ENCODE measurements at places on chromosomes 7 and 10.

- DNase-seq = peak; percentile 10
These were observed 56.4 kb upstream of the ECHDC3 start for GRCh38 chr10:11685787-11686218.

DNA sequence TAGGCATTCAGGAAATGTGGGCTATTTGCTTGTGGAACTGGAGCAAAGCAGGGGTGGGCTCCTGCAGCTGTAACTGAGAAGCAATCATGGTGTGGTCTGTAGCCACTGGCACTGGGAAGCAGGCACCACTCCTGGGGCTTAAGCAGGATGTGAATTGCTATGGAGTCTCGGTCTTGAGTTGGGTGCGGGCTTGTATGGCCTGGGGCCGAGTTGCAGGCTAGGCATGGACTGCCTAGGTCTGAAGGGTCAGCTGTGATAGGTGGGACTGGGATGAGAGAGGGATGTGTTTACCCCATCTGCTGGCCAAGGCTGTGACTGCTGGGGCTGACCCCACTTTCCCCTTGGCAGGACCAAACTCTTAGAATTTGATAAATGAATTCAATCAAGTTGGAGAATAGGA lies 43.0 kb downstream of the ADCY1 start:
- DNase-seq = no peak

GRCh38 chr7:157401567-157402387 lies 65.0 kb downstream of the DNAJB6 start:
- DNase-seq = no peak

DNA sequence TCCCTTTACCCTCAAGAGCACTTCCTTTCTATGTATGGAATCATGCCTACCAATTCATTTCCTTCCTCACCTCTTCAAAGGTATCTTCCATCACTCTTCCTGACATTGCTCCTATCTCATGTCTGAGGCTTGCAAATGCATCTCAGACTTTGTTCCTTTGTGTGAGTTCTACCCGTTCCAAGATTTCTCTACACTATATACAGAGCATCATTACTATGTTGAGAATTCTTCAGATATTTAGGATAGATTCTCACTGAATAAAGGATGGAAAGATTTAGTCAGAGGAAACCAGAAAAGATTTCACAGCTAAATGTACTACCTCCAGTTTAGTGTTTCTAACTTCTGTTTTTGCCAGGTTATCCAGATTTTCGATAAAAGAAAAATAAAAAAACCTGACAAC lies 462.7 kb downstream of the PHTF2 start:
- no peak for DNase-seq

GRCh38 chr10:116590590-116591444 lies at the start of gene PNLIPRP1:
Gene PNLIPRP1 (plus strand): TSS chr10:116590959. CDS start chr10:116591130, 171 bp downstream.
- DNase-seq = no peak

- DNase-seq = no peak
These were observed 91.4 kb downstream of the TPST1 start for GRCh38 chr7:66296557-66296956.

DNA sequence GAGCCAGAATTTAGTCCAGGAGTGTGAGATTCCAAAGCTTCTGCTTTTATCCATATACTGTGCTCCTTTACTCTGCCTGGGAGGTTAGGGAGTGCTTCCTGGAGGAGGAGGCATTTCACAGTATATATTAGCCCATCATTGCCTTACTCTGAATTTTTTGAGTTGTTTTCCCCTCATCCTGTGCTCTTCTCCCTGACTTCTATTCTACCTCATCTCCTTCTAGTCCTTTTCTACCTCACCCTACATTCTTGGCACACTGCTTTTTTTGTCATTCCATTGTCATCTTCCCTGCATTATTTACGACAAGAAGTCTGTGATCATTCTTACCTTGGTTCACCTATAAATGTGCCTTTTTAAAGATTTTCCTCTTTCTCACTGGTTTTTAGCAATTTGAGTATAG lies 21.3 kb downstream of the STK17A start:
- no peak for DNase-seq

- no peak for DNase-seq
These were observed 3.1 kb upstream of the KIAA1217 start for GRCh38 chr10:24205821-24206220.

GRCh38 chr7:17528636-17529035 lies 230.2 kb downstream of the AHR start:
- DNase-seq = no peak

DNA sequence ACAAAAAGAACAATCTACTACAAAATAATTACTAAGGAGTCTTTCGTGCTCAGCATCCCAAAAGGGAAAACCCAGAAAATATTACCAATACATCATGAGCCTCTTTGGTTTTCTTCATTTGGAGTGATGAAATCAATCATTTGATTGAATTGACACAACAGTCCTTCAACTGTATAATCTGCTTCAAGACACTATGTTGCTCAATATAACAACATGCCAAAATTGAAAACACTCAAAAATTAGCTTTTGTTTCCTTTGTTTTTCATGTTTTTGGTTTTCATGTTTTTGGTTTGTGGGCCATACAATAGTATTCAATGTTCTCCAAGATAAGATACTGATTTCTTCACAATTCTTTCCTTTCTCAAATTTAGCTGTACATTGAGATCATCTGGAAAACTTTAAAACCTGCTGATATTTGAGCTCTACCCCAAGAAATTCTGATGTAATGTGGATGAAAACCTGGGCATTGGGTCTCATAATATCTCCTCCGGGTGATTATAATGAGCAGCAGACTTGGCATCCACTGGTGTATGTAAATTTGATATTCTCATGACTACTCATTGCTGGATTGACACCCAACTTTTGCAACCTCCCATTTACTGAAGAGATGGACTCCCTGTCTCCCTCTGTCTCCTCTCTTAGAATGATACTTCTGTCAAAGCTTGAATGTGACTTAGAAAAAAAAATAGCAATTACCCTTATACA lies 4.6 kb downstream of the SOSTDC1 start:
- DNase-seq = no peak

GRCh38 chr10:83649471-83649870 lies 489.8 kb upstream of the GHITM start:
- DNase-seq = no peak

- DNase-seq = no peak
These were observed 65.9 kb upstream of the KCND2 start for GRCh38 chr7:120207037-120207436.

DNA sequence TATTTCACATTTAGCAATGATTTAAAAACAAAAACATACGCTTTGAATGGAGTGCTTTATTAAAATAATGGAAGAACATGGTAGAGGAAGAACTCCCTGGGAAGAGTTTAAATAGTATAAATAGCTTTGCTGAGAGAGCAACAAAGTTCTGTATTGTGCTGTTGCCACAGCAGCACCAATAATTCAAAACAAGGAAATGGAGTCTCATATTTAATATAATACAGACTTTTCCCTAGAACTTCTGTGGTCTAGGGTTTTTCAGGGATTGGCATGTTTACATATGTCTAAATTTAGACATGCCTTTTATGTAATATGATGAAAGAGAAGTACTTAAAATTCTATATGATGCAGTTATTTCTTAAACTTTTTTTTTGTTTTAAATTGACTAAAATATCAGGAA lies 217.2 kb upstream of the HDAC9 start:
- DNase-seq = no peak

- no peak for DNase-seq
These were observed 169.8 kb downstream of the SGMS1 start for GRCh38 chr10:50453940-50454339.

DNA sequence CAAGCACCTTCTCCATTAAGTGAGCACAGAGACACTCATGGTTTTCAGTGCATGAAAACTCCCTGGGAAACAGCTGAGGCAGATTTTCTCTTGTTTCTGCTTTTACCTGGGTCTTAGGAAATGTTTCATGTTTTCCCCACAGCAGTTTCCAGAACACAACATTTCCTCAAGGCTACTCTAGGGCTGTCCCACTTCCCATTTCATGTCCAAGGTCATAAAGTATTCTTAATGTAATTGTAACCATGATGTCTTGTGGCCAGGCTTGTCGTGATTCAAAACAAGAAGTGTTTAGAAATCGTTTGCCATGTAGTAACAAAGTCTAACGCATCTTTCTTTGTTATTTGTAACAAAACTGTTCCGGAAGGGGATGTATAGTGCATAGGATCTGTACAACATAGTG lies 83.8 kb upstream of the NRP1 start:
- DNase-seq = no peak

DNA sequence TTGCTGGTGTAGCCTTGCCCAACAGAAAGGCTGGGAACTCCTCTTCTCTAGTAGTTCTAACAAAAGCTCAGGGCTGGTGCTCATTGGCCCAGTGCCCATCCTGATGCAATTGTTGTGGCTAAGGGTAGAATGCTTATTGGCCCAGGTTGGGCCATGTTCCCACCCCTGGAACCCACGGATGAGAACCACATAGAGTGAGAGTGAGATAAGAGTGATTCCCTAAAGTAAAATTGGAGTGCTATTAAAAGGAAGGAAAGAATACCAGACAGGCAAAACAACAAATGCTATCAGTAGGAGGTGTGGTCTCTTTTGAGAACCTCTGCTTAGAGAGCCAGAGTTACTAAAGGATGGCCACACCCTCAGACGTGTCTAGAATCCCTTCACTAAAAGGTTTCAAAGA lies 49.2 kb downstream of the LGI1 start:
- no peak for DNase-seq

DNA sequence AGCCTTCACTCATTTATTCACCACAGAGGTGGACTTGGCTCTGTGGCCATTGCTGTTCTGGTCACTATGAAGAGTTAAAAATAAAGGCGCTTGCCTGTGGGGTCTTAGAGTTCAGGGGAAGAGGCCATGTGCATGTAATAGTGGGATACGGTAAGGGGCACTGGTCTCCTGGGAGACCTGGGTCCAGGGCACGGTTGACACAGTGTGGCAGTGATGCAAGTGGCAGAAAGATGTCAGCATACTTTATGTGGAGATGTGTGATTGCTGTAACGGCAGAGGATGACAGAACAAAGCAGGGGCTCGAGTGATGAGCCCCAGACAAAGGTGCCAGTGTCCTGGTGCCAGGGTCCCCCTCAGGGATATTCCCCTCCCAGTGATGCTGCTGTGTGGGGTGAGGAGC lies 8.6 kb downstream of the ZSCAN25 start:
- DNase-seq = no peak

DNA sequence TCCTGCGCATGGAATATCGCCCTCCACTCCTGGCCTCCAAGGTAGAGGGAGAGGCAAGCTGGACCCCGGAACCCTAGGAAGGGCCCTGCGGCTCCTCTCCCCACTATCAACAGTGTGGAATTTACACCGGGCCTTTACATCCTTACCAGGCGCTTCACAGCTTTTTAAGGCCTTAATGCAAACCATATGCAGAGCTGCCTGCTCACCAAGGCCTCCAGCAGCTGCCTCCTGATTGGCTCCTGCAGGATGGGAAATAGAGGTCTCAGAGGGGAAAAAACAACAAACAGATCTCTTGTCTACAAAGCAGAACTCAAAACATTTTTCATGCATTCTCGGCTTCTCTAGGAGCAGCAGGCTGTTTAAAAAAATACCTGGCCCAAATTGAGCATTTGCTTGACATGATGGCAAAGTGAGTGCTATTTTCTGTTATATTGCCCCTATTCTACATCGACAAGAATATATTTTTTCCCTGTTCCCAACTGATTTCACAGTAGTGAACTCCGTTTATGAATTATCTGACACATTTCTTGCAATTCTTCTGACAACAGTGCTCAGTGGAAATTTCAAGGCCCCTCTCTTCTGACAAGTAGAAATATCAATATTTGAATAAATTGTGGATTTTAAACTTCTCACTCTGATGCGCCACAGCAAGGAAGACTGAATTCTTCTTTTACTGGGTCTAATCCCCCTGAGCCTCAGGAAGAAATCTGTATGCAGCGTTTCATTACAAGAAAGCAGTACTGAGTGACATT lies 51.7 kb downstream of the EBF3 start:
- DNase-seq = no peak

- no peak for DNase-seq
These were observed 2.8 kb downstream of the RSBN1L start for GRCh38 chr7:77699056-77699455.

GRCh38 chr7:13307040-13307439 lies 619.6 kb downstream of the ARL4A start:
- DNase-seq = no peak

GRCh38 chr7:122301858-122302760 lies 2.4 kb downstream of the FEZF1 start:
- DNase-seq = no peak

- no peak for DNase-seq
These were observed 32.1 kb downstream of the ADCYAP1R1 start for GRCh38 chr7:31084226-31084625.

- DNase-seq = no peak
These were observed 399.2 kb upstream of the MKI67 start for GRCh38 chr10:128525444-128525843.

DNA sequence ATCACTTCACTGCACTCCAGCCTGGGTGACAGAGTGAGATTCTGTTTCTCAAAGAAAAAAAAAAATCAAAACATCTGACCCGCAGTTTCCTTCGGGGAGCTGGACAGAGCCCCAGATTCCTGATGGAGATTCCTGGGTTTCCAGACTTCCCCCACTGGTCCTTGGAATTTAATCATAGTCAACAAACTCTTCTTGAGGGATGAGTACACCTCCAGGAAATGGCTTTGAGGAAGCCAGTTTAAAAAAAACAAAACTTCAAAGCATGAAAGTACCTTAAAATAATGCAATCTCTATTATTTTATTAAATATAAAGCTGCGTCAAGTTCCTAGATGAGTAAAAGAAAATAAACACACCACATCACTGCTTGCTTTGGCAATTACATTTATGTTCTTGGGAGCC lies 1.2 kb upstream of the MAD1L1 start:
- DNase-seq = no peak

- DNase-seq = no peak
These were observed 289.4 kb downstream of the PLXNA4 start for GRCh38 chr7:132286836-132287235.

DNA sequence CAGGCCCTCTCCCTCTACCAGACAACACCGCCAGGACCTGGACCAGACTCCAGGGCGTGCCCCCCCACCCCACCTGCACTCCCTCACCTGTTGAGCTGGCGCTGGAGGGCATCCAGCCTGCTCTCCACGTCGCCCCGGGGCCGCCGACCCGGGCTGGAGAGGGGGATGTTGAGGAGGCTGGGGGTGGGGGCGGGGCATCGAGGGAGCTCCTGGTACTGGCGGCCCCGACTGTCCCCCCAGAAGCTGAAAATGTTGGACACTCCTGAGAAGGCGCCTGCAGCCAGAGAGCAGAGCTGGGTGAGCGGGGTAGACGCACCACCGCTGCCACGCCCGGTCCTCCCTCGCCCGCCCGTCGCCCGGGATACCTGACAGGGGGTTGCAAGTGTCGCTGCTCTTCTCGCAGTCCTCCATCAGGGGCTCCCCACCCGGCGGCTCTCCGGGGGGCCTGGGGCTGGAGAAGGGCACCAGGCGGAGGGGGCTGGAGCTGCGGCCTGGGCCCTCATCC lies 30.8 kb downstream of the KCNH2 start:
- no peak for DNase-seq

- DNase-seq = no peak
These were observed 93.0 kb downstream of the EBF3 start for GRCh38 chr10:129870961-129871621.

DNA sequence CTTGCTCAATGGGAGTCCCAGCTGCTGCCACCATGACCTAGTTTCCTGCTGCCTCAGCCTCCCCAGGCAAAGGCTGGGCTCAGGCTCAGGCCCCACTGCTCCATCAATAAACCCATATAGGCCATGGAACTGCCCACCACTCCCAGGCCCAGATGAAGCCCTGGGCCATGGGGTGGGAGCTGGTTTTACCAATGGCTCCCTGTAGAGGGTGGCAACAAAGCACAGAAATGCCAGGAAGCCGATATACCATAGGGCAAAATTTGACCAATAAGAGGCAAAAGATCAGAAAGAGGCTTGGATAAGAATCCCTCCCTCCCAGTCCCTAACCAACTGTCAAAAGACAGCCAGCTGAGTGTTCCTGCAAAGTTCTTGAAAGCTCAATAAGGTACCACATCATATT lies 101.8 kb upstream of the DOCK1 start:
- DNase-seq = no peak
